ENCODE measurements at places on chromosomes 12 and 14.
A peak's percentile ranks its signal among the peaks of the same experiment; 100 is the strongest.

GRCh38 chr14:24576771-24577170 lies 721 bp upstream of the CTSG start:
- DNase-seq, result no peak

- no peak for DNase-seq
These were observed 84.9 kb downstream of the PHETA1 start for GRCh38 chr12:111283966-111284365.

DNA sequence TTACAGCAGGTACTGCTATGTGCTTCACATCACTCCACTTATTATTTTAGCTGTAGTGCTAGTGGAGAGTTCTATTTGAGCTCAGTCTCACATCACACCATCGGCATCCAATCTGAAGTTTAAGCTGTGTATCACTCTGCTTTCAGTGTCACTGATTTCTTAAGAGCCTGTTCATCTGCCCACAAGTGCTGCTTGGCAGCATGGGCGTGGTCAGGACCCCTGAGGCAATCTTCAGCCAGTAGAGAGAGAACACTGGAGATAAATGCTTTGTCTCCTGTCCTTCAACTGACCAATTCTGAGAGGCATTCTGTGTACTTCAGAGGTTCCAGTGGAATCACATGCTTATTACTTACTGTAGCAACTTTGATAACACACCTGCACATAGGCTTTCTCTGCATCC lies 728.8 kb downstream of the RPS29 start:
- no peak for DNase-seq

DNA sequence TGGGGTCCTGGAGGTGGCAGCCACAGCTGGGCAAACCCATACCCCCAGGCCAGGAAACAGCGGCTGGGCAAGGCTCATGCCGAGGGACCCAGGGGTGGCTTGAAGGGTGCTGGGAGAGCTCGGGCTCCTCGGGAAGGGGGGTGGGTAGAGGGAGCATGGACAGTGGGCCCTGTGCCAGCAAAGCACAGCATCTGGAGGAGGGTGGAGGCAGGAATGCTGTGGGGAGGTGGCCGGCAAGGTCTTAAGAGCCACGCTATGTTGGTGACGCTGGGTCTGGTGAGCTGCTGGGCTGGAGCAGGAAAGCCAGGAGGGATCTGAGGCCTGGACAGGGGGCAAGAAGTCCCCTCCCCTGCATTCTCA lies 48.2 kb upstream of the DLK1 start:
- DNase-seq, result no peak

DNA sequence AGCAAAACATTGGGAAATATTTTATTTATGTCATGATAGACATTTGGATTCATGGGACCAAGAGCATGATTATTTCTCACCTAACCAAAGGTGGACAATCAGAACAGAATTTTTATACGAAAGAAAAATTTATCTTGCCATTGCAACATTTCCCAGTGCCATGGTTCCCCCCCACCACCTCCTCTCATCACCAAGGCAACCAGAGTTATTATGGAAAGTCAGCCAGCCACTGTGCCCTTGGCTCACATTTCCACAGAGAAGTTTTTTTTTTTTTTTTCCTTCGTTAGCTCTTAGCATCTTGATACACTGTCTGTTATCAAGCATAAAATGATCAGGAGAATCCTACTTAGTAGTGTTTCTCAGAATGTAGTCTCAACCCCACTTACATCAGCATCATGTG lies 176.4 kb upstream of the TMTC1 start:
- no peak for DNase-seq

DNA sequence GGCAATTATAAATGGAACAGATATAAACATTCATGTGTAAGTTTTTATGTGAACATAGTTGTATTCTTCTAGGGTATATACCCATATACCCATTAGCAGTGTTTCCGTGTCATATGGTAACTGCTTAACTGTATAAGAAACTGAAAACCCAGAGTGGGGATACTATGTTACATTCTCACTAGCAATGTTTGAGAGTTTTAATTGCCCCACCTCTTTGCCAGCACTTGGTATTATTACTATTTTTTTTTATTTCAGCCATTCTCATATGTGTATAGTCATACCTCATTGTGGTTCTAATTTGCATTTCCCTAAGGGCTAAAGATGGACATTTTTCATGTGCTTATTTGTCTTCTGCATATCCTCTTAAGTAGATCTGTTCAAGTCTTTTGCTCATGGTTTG lies 28.7 kb upstream of the ITPR2 start:
- DNase-seq, result no peak

DNA sequence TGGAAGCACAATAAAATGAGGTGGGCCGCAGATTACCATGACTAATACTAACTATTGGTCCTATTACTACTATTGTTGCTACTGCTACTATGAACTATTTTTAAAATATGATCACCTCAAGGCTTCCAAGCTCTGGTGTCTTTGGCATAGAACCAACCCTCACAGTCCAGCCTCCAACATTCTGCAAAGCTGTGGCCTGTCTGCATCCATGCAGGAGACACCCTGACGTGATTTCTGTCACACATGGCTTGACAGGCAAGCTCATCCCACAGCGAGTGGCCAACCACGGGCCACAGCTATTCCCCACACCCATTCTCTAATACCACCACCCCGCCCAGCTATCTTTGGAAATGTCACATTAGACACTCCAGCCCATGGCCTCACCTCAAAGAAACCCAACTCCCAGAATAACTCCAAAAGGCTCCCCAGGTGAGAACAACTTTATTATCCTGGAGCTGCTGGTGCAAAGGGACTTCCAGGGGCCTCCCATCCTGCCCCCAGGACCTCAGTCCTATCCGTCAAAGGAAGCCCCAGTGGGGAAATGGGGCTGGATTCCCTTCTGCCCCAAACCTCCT lies 14.4 kb downstream of the ISCU start:
- no peak for DNase-seq

- no peak for DNase-seq
These were observed 226.6 kb downstream of the ALG10B start for GRCh38 chr12:38543151-38543550.

DNA sequence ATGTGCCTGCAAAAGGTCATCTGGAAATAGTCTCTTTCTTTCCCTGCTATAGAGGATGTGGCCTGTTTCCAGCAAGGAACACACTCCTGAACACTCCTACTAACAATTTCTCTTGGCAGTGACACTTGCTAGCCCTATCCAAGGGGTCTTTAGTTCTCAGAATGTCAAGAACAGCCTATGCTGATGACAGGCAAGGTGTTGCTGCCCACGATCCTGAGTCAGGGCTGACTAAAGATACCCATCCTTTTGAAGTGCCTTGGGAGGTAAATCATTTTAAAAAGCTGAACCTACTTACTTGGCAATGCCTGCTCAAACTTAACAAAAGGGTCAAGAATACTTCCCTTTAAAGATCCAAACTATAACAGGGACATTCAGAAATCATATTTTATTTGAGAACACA lies 1146.4 kb downstream of the VRK1 start:
- no peak for DNase-seq

DNA sequence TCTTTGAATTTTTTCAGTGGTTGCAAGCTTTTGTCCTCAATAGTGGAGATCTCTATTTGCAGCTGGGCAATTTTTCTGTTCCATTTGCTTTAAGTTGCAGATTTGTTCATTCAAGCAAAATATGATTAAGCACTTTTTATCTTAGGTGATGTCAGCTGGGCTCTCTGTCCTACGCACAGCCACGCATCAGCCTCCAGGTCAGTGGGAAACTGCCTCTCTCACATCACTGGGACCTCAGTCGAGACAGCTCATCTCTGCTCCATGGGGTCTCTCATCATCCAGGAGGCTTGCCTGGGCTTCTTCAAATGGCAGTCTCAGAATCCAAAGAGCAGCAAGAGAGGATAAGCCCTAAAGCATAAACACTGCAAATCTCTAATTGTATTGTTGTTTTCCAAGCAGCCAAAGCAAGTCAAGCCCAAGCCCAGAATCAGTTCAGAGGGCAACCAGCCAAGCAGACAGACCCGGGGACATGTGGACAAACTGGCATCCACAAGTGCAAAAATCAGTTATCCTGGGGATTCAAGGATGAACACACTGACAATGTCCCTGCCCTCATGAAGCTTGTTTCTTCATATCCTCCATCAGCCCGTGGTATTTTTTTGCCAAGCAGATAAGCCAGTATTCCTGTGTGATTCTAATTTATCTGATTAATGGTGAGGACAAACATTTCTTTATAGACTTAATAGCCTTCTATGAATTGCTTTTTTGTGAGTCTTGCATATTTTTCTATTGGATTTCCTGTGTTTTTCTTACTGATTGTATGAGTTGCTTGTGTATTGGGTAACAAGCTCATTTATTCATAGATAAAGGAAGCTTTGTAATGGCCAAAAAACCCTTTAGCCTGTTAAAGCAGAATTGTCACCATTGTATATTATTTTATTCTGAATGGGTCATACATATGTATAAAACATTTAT lies 262.5 kb downstream of the GXYLT1 start:
- DNase-seq, result no peak

DNA sequence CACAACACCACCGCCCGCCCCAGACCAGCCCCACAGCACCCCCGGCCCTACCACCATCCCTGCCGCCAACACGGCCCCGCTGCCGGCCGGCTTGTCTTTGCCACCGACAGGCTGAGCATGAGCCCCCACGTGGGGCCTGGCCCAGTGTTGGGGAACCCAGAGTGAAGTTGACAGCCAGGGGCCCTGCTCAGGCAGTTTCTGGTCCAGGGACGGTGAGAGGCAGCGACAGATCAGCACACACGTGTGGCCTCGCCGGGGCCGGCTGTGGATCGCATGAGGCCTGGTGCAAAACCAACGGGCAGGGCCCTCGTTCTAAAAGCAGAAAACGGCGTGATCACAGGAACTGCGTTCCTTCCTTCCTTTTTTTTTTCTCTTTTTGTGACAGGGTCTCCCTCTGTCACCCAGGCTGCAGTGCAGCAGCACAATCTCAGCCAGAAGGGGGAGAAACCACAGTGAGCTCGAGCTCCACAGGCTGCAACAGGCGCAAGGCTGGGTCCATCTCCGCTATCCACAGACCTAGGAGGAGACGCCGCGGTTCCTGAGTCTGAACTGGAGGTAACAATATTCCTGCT lies 50.5 kb upstream of the FBRSL1 start:
- peak; percentile 62 for DNase-seq

DNA sequence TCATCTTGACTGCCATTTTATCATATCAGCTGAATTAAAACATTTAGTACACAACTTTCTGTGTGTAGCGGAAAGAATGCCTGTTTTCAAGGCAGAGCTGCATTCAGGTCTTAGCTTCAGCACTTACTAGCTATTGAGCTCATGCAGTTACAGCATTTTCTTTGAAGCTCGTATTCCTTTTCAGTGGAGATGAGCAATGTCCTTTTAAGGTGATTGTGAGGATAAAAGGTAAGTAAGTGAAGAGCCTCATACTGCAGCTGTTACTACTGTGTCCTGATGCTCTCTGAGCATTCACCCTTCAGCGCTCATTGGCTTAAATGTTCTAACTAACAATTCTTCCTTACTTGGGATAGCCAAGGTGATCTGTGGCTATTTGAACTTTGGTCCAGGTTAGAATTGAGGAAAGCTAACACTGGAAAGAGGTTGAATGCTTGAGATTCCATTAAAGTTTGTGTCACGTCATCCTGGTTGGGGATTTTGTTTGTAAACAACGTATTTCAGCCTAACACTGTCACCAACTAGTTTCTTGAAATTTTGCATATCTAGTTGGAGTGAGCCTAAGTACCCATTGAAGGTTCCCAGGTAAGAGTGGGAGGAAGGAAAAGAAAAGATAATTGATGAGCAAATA lies 71.4 kb downstream of the PAPOLA start:
- no peak for DNase-seq

- no peak for DNase-seq
These were observed 31.5 kb upstream of the NUAK1 start for GRCh38 chr12:106170285-106170684.

DNA sequence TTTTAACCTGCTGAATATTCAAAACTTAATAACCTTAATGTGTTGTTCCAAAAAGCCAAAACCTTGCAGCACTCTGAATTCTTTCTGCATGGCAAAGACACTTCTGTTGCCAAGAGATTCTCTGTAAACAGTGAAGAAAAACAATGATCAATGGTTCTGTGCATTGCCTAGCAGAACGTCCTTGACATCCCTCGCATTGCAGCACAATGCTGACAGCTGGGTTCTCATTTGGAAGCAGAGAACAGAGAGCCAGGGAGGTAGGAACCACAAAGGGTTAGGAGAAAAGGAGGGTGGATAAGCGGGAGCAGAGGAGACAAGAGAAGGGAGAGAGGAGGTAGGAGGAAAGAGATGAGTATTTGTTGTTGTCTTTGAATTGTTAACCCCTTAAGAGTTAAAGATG lies 501.1 kb downstream of the NAV3 start:
- DNase-seq, result no peak

DNA sequence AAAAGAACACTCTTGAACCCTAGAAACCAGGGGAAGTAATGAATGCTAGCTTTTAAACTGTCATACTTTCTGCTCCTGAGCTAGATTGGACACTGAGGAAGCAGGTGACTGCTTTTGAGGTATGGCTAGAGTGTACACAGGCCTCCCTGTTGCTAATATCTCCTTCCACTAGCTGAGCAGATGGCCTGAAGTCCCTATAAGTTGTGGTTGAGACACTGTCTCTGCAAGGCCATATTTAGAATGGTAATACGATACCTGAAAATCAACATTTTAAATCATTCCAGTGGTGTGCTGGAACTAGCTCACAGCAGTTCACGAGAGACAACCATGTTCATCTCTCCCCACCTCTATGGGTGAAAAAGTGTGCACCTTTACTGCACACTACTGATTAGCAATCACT lies 46.4 kb upstream of the BMP4 start:
- DNase-seq, result no peak

- DNase-seq, result no peak
These were observed 86.0 kb upstream of the ANO4 start for GRCh38 chr12:100708591-100708990.

DNA sequence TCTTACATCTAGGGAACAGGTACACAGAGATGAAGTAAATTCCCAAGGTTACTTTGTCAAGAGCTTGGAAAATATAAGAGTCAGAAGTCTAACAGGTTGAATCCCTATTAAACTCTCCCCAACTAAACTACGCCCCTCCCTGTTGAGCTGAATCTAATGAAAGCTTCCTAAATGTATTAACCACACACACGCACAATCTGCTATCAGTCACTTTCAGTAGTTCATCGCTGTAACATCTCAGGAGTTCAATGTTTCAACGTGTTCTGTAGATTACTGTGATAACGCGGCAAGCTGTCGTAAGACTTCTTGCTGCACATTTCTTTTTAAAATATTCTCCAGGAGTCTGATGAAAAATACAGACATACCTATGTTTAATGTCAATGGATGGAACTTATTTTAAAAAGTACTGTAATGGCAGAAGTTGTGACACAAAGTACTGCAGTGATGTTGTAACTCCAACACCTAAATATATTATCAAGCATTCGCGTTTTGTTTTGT lies 612 bp upstream of the SLC25A3 start:
- DNase-seq, result no peak

Data from CD8-positive, alpha-beta T cell (primary cell).